ENCODE measurements at places on chromosomes 3 and 15. TPM values are rescaled to one million over a fixed set of nuclear protein-coding genes. Genes with fewer than 3 reads are reported as not detected.

Gene TM4SF4
- not detected for total RNA-seq

- DNase-seq, result no peak
Observed at GRCh38 chr3:171646357-171647133, 163.7 kb downstream of the PLD1 start.

GRCh38 chr3:32794487-32795308 is 23.1 kb upstream of the TRIM71 start:
- DNase-seq, result no peak

- DNase-seq, result no peak
Observed at GRCh38 chr3:111103807-111104206, 32.2 kb downstream of the NECTIN3 start.

Gene CCR1
- total RNA-seq, result 13.9 TPM

GRCh38 chr3:159711560-159712333 is 276.9 kb upstream of the IL12A start:
- no peak for DNase-seq

- no peak for DNase-seq
Observed at GRCh38 chr3:119310071-119310470, 15.9 kb downstream of the ARHGAP31 start.

Gene XCR1
- total RNA-seq, result 0.63 TPM

DNA sequence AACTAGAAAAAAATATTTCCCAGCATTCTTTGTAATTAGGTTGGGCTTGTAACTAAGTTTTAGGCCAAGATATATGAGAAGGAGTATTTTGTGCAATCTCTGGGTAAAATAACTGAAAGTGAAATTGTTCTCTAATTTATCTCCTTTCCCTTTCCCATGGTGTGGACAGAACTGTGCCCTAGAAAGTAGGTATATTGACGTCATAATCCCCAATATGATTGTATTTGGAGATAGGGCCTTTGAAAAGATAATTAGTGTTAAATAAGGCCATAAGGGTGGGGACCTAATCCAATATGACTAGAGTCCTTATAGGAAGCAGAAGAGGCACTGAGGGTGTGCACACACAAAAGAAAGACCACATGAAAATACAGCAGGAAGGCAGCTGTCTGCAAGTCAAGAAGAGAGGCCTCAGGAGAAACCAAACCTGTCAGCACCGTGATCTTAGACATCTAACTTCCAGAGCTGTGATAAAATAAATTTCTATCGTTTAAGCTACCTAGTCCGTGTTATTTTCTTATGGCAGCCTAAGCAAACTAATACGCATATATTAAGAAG is 106.6 kb downstream of the KCNH8 start:
- no peak for DNase-seq

Gene LRTM1
- total RNA-seq, result not detected

- DNase-seq, result no peak
Observed at GRCh38 chr15:81091889-81092558, 42.0 kb upstream of the CFAP161 start.

GRCh38 chr15:79811406-79812405 is 85.1 kb downstream of the MTHFS start:
- DNase-seq, result peak; percentile 77

Gene VIPR1
- total RNA-seq, result 7.6 TPM

All from aorta (tissue), 5 donors.